ENCODE measurements at places on chromosomes 4 and X.

DNA sequence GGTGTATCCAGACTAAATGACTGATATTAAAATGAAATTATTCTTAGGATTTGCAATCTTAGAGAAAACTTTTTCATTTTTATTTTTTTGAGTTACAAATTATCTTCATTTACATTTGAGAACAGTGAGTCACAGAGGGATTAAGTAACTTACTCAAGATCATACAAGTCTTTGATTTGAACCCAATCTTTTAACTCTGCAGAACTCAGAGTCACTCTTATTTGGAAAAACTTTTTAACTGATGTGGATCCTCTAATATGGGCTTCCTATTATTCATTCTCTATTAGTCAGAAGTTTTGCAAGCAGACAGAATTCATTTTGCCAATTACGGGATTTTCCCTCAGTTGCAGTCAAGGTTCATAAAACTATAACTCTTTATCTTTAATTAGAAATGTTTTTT is 20.1 kb downstream of the HPRT1 start:
- DNase-seq = no peak

- no peak for DNase-seq
Observed at GRCh38 chr4:150493851-150494250, 88.1 kb upstream of the MAB21L2 start.

DNA sequence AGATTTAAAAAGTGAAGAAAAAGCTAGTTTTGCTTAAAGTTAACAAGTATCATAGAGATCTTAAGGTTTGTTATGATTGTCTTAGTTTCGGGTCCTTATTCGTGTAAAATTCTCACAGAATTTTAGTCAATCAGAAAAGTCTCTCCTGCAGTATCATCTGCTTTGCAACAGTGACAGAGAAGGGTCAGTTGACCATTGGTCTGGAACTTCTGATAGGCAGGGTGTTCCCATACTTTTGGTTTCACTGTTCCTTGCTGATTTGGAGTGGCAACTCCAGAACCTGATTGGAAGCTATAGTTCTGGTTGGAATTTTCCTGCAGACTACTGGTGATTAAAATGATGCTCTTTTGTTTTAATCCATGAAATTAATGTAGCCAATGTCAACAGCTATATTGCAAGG is 1.8 kb downstream of the IL15 start:
- DNase-seq = no peak

GRCh38 chrX:103791228-103791627 is 14.6 kb downstream of the PLP1 start:
- no peak for DNase-seq

DNA sequence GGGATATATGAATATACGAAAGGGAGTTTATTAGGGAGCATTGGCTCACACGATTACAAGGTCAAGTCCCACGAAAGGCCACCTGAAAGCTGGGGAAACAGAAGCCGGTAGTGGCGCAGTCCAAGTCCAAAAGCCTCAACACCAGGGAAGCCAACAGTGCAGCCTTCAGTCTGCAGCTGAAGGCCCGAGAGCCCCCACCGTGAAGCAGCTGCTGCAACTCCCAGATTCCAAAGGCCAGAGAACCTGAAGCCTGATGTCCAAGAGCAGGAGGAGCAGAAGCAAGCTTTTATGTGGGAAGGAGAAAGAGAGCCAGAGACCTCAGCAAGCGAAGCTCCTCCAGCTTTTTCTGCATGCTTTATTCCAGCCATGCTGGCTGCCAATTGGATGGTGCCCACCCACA is 275.8 kb downstream of the PTTG2 start:
- no peak for DNase-seq

GRCh38 chr4:163194593-163194992 is 27.9 kb upstream of the NAF1 start:
- DNase-seq = no peak

- DNase-seq = no peak
Observed at GRCh38 chr4:168830777-168831512, 179.1 kb downstream of the CBR4 start.

GRCh38 chr4:152247271-152247975 is 288.5 kb downstream of the FBXW7 start:
- no peak for DNase-seq

- DNase-seq = no peak
Observed at GRCh38 chr4:15809466-15809865, 31.3 kb downstream of the CD38 start.

- DNase-seq = no peak
Observed at GRCh38 chr4:32633421-32633820, 1913.3 kb downstream of the PCDH7 start.

- DNase-seq = no peak
Observed at GRCh38 chrX:136856050-136856449, 24.5 kb downstream of the RBMX start.

- DNase-seq = no peak
Observed at GRCh38 chr4:21652508-21653231, 295.9 kb downstream of the KCNIP4 start.

DNA sequence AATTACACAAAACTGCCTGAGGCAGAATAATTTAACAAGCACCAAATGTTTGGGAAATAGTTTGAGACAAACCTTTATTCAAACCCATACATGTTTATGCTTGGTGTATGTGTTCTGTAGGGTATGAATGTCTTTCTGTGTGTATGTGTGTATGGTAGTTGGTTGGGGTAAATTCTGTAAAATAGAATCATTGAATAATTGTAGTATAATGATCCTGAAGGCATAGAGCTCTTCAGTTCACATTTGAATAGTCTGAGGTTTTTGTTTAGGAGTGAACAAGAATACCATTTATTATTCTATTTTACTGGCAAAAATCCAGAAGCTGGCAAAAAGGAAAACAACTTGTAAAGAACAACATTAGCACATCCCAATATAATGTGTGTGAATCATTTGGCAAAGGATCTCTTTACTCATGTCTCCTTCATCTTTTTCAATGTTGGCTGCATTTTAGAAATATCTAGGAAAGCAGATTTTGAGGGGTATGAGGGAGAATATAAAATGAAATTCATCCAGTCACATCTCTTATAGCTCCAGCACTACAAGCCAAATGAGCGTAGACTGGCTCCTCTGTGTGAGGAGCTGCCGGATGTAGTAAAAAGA is 360.0 kb downstream of the CHIC1 start:
- no peak for DNase-seq

DNA sequence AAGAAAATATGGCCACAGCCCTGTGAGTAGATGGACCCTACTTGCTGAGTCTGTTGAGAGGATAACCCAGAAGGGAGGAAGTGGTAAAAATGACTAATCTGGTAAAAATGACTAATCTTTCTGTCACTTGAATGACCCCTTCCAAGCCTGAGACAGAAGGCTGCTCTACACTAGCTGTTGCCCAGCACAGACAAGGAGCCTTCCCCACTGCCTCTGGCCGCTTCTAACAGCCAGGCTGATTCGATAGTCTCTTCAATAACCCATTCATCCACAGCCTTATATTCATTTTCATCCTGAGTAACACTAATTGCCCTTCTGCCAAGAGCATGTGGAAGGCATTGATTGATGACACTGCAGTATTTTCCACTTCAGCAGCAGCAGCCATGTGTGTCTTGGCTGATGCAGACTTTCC is 18.4 kb downstream of the MAGEB17 start:
- DNase-seq = no peak

- no peak for DNase-seq
Observed at GRCh38 chrX:111308039-111308438, 37.8 kb upstream of the CAPN6 start.

GRCh38 chr4:55356991-55357461 is 11.0 kb downstream of the SRD5A3 start:
- DNase-seq = no peak

DNA sequence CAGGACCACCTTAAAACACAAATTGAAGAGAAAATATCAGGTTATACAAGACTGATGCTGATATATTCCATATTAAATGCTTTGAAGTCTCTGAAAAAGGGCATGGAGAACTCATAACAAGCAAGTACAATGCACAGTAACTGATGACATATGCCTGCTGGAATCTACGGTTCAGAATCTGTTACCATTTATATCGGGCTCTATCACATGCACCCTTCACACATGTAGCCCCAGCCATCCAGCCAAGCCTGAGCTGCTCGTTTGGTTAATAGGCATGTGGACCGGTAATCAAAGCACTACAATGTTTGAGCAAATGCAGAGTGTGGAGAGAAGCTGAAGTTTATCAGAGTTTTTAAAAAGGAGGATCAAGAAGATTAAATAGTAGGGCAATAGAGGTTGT is 11.8 kb downstream of the COMMD8 start:
- DNase-seq = no peak

GRCh38 chr4:76689145-76689817 is 208.7 kb downstream of the SOWAHB start:
- DNase-seq = no peak

GRCh38 chrX:37348971-37349220 is 268 bp upstream of the PRRG1 start:
- no peak for DNase-seq

GRCh38 chr4:119559044-119559647 is 69.5 kb downstream of the PDE5A start:
- DNase-seq = no peak

DNA sequence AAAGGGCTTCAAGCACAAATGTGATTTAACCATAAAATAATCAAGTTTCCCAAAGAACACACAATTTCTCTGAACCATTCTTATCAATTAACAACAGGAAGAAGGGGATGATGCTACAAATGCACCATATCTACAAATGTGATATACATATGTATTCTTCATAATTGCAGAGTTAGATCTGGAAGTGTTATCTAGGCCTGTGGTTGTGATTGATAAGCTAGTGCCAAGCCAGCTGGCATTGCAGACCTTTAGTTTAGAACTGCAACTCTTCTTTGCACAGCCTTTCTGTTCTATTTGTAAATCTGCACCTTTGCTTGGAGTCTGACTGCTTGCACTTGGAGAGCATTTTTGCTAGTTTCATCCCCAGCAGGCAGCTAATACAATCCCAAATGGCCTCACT is 145.5 kb upstream of the NPY2R start:
- no peak for DNase-seq

GRCh38 chrX:71282514-71283402 is 677 bp upstream of the NONO start:
- no peak for DNase-seq

GRCh38 chr4:158606969-158607368 is 64.7 kb downstream of the C4orf46 start:
- DNase-seq = no peak

DNA sequence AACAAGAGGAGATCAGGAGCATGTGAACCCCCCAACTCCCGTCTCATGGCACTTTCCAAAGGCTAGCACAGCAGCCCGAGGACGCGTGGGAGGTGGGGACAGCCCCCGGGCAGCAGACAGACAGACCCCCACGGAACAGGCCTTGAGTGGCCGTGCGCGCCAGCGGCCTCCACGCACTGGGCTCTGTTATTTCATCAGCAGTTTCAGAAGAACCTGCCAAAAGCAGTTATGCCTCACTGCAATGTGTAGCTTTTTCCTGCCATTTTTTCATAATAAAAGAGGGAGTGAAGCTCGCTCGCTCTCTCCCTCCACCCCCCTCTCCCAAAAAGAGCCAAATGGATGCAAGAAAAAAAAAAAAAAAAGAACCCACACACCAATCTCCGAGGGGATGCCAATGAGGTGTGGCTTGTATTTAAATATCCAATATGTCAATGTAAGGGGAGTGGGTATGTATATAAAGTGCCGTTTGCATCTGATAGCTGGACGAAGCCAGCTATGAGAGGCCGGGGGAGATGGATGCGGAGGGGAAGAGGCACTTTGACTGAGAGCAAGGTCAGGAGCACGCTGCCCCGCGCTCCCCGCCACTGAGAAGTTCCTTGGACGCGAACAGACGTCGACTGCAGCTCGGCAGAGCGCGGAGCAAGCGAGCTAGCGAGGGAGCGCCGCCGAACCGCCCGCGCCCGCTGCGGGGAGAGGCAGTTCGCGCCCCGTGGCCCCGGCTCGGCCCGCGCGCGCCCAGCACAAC is at the start of gene FGF16:
Gene FGF16 (plus strand): TSS at position 482 of the 745 bp plus-strand sequence. CDS start 286 bp downstream, outside the sequence.
- DNase-seq = no peak

GRCh38 chr4:16416601-16417000 is 190.3 kb upstream of the TAPT1 start:
- no peak for DNase-seq

GRCh38 chr4:17327591-17327990 is 184.3 kb downstream of the QDPR start:
- DNase-seq = no peak

- DNase-seq = no peak
Observed at GRCh38 chrX:17206584-17206983, 168.4 kb upstream of the NHS start.

GRCh38 chrX:54785901-54786300 is 12.2 kb downstream of the ITIH6 start:
- no peak for DNase-seq

DNA sequence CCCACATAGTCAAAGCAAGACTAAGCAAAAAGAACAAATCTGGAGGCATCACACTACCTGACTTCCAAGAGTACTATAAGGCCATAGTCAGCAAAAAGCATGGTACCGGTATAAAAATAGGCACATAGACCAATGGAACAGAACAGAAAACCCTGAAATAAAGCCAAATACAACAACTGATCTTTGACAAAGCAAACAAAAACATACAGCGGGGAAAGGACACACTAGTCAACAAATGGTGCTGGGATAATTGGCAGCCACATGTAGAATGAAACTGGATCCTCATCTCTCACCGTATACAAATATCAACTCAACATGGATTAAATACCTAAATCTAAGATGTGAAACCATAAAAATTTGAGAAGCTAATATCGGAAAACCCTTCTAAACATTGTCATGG is 819.3 kb upstream of the FRG1 start:
- DNase-seq = no peak

DNA sequence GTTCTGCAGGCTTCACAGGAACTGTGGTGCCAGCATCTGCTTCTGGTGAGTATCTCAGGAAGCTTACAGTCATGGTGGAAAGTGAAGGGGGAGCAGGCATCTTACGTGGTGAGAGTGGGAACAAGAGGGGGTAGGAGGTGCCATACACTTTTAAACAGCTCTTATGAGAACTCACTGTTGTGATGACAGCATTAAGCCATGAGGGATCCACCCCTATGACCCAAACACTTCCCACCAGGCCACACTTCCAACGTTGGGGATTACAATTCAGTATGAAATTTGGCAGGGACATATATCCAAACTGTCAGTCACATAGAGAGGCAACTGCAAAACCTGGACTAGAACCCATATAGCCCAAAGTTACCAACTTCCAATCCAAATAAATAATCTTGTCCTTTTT is 43.1 kb upstream of the ZCCHC12 start:
- no peak for DNase-seq

GRCh38 chr4:3339577-3339976 is 46.8 kb downstream of the RGS12 start:
- no peak for DNase-seq

- no peak for DNase-seq
Observed at GRCh38 chrX:45485719-45486118, 285.0 kb upstream of the DIPK2B start.

GRCh38 chrX:47030339-47030738 is 47.9 kb upstream of the RGN start:
- peak; percentile 54 for DNase-seq

Data from Jurkat, Clone E6-1 (cell line).